ENCODE measurements at places on chromosomes 1 and 21.

- DNase-seq: peak; percentile 67
These were observed 6.7 kb downstream of the LMO4 start for GRCh38 chr1:87335175-87335884.

DNA sequence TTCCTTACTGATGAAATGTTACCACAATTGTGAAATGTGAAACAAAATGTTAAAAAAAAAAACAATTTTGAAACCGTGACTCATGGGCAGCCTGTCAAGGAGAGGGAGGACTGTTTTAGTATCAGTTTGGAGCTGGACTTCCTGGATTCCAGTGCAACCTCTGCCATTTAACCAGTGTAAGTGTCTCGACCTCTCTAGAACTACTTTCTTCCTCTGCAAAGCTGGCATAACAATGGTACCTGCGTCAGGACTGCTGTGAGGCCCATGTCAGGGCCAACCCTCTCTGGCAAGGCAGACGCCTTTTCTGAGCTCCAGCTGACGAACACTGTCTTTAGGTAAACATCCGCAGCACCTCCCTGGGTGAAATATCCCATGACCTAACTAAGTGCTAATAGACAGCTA lies 20.9 kb downstream of the URB1 start:
- DNase-seq: no peak

GRCh38 chr1:159473335-159473734 lies 33.8 kb downstream of the OR10J1 start:
- no peak for DNase-seq

DNA sequence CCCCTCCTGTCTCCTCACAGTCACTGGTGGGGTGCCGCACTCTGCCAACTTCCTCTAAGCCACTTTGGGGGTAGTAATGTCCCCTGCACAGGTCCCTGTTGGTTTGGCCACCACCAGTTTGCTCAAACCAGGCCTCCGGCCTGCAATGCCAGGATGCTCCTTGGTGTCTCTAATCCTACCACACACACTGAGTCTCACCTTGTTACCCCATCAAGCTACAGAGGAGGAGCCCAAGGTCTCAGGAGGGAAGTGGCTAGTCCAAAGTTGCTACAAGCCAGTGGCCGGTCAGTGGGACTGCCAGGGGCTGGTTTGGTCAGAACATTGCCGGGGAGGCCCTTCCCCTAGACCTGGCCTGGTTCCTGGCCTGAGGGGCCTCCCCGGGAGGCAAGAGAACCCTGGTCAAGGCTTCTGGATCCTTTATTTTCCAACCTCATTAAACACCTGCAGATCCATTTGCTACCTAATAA lies 21.5 kb upstream of the LRP8 start:
- no peak for DNase-seq

DNA sequence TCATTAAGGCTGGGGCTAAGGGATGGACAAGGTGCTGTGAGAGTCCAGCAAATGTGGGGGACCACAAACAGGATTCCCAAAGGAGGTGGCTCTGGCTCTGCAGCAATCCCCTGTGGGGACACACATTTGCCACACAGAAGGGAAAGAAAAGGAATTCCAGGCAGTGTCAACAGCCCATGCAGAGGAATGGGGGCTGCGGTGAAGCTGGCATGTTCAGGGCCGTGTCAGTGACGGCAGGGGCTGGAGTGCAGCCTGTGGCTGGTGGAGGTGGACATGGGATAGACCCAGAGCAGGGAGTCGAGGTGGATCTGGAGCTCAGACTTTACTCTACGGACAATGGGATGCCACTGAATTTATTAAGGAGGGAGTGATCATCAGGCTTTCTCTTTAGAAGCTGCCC lies 183.2 kb downstream of the TRABD2B start:
- no peak for DNase-seq

DNA sequence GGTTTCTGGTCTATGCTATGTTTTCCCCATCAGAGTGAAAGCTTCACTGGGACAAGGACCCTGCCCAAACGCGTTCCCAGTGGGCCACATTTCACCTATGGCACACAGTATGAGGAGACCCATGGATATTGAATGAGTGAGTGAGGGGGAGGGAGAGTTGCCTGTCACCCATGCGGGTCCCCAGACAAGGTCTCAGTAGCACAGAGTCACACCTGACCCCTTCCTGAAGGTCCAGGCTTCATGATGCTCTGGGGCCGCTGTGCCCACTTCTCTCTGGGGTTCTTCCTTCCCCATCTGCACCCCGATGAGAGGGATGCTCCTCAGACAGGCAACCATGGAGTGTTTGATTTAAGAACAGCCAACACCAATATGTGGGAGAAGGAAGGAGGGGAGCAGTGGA lies 72.3 kb upstream of the CSF3R start:
- no peak for DNase-seq

DNA sequence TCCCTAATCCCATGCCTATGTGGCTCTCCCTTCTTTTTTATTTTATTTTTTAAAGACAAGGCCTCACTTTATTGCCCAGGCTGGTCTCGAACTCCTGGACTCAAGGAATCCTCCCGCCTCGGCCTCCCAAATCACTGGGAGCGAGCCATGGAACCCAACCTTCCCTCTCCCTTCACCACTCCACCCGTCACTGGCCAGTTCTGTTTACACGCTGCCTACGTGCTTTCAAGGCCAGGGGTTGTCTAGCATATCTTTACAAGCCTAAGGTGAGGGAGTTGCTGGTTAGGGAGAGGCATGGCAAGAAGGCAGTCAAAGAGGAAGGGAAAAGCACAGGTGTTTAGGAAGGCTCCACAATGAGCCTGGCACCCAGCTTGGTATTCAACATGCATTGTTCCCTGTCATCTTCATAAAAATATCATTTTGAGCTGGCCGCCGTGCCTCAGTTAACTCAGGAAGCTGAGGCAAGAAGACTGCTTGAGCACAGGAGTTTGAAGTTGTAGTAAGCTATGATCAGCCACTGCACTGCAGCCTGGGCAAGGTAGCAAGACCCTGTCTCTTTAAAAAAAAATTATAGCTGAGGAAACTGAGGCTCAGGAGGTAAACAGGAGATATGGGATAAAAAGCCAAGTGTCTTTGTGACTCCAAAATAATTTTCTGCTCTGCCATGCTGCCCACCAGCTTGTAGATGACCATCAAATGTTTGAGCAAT lies 1.1 kb downstream of the RHBDL2 start:
- DNase-seq: no peak

- DNase-seq: no peak
These were observed 164.5 kb upstream of the CACNA1E start for GRCh38 chr1:181318858-181319235.

- no peak for DNase-seq
These were observed 64.5 kb upstream of the SLC44A3 start for GRCh38 chr1:94755675-94756074.

DNA sequence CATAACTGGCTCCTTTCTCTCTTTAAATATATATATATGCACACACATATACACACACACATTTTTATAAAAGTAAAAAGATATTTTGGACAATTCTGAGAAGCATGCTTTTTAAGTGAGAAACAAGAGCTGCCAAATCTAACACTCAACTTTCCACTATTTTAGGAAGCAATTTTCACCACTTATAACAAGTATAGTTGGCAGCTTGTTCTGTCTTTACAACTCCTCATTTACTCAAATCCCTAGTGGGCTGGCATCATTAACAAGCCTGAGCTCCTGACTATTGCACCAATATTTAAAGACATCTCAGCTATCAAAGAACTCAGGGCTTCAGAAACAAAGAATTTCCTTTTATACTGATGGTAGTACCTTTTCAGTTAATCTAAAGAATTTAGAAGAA lies 76.6 kb downstream of the RAB3GAP2 start:
- no peak for DNase-seq

DNA sequence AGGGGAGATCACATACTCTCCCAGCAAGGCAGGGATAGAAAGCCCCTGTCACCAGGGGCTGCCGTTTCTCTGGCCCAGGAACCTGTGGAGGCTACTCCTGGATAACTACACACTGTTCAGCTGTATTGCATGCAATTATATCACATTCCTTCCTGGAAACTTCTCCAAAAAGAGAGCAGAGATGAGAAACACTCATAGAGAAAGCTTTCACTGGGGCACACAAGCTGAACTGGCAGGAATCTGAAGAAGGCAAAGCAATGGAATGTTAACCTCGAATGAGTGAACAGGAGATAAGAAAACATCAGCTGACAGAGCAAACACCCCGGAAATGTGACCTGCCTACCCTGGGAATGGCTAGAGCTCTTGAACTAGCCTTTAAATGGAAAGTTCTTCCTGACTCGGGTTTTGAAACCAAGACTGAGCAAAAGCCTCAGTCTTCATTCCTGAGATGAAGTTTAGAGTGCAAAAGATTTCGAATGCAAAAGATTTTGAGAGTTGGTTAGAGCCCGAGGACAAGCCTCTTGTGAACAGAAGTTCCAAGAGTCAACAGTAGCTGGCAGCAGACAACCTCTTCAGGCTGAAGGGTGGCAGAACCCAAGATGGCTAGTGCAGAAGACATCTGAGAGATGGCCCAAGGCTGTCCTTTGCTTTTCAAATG lies 32.3 kb downstream of the CCN1 start:
- DNase-seq: peak; percentile 67

DNA sequence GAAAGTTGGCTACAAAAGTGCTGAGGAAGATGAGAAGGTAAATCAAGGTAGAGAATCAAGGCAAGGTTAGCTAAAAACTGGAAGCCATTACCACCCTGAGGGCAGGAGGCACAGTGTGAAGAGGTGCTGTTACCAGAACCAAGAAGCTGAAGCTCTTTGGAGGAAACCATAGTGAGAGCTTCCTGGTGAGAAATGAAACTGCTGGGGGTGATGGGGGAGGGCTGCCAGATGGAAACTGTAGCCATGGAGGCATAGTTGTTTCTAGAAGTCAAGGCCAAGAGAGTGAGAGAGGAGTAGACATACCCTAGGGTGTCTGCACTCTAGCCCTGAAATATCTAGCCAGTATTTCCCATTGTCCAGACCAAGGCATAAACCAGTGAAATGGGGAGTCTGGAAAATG lies 28.7 kb downstream of the IFI44 start:
- DNase-seq: no peak

- DNase-seq: no peak
These were observed 72.5 kb upstream of the VAMP3 start for GRCh38 chr1:7698641-7699040.

GRCh38 chr1:7346600-7347570 lies 424.2 kb upstream of the VAMP3 start:
- no peak for DNase-seq

DNA sequence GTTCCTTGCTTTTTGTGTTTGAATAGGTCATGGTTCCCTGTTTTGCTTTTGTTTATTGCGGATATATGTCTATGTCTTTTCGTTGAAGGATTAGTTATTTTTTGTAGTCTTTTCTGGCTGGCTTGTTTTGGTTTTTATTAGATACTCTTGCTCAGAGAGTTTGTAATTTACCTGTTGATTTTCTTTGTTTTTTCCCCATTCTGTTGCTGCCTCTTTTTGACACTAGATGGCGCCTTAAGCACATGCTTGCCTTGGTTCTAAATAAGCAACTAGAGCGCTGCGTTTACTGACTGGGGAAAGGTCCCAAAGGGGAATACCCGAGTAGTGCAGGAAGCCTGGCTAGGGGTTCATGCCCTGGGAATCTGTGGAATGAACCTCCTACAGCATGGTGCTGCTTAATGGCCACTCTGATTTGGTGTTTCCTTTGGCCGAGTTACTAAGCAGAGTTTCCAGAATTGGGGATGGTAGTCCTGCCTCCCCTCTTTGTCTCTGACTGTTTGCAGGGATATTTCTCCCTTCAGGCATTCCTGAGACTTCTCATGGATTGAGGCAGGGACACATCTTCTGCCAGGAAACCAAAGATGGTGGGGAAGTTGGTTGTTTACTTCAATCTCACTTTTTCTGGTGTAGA lies 143.2 kb downstream of the PTPRU start:
- no peak for DNase-seq

DNA sequence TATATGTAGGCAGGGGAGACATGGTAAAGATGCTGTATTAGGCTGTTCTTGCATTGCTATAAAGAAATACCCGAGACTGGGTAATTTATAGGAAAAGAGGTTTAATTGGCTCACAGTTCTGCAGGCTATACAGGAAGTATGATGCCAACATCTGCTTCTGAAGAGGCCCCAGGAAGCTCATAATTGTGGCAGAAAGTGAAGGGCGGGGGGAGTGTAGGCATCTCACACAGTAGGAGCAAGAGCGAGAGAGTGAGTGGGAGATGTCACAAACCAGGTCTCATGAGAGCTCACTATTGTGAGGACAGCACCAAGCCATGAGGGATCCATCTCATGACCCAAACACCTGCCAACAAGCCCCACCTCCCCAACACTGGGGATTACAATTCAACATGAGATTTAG lies 21.1 kb downstream of the MAN1A2 start:
- no peak for DNase-seq

- no peak for DNase-seq
These were observed 97.8 kb downstream of the NGF start for GRCh38 chr1:115240297-115240696.

GRCh38 chr1:119347858-119348257 lies 20.7 kb upstream of the HAO2 start:
- no peak for DNase-seq

- DNase-seq: no peak
These were observed 10.6 kb upstream of the OR2T33 start for GRCh38 chr1:248288391-248288790.

DNA sequence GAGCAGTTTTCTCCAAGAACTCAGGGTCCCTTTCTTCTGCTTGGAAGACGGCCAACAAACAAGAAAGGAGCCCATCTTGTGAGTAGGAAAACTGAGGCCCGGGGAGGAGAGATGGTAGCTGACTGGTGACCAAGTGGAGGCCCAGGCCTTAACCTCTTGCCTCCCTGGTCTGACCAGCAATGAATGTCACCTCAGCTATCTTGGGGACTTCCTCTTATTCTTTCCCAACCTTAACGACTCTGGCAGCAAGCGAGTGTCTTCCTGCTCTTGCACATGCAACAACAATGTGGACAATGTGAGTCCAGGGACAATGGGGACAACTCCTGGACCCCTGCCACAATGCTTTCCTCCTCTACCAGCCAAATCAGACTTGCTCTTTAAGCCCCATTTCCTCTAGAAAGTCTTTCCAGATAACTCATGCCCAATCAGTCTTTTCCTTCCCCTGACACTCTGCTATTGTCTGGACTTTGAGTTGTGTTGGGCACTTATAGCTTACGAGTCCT lies 12.6 kb downstream of the HSPG2 start:
- no peak for DNase-seq
